ENCODE measurements at places on chromosomes 1 and 21.
A peak's percentile ranks its signal among the peaks of the same experiment; 100 is the strongest.

DNA sequence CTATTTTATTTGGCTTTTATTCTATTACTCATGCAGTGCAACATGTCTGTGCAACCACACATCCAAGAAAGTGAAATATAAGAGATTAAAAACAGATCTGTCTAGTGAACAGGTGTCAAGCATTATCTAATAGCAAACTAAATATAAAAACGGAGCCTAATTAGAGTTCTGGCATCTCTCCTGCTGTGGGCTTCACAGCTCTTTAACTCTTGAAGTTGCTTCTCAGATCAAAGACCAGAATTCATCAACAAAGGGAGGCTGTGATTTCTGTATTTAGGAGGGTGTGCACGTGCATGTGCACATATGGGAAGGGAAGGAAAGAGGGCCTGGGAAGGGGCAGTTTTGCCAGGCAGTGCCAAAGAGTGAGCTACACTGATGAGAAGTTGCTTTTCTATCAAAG is 81.0 kb downstream of the MIS18A start:
- no peak for DNase-seq

DNA sequence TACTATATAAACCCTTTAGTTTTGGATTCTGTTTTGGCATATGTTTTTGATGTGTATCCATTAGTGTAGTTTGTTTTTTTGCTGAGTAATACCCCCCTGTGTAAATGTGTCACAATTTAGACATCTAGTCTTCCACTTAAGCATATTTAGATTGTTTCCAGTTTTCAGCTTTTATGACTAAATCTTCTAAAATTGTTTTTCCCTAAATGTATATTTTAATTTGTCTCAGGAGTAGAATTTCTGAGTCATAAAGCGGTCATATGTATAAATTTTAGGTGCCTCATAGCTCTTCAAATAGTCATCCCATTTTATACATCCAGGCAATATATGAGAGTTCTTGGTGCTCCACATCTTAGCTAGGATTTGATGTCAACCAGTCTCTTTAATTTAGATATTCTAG is 1348.0 kb downstream of the MRPL39 start:
- no peak for DNase-seq

- DNase-seq, result peak; percentile 5
Observed at GRCh38 chr1:57424231-57425027, 569 bp upstream of the DAB1 start.

DNA sequence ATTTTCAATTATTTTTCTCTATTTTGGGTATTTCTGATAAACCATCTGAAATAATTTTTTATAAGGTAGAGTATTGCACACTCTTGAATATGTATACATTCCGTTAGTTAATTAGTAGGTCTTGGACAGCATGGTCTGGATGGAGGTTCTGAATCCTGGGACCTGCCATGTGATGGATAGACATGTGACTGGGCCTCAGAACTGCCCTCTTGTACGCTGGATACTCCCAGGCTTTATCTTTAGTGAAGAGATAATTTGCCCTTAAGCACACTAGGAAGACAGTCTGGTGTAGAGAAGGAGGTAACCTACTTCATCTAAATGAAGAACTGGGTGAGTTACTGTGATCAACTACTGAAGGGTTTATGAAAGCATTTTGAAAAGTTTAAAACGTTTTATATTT is 48.9 kb downstream of the CNIH3 start:
- DNase-seq, result no peak

DNA sequence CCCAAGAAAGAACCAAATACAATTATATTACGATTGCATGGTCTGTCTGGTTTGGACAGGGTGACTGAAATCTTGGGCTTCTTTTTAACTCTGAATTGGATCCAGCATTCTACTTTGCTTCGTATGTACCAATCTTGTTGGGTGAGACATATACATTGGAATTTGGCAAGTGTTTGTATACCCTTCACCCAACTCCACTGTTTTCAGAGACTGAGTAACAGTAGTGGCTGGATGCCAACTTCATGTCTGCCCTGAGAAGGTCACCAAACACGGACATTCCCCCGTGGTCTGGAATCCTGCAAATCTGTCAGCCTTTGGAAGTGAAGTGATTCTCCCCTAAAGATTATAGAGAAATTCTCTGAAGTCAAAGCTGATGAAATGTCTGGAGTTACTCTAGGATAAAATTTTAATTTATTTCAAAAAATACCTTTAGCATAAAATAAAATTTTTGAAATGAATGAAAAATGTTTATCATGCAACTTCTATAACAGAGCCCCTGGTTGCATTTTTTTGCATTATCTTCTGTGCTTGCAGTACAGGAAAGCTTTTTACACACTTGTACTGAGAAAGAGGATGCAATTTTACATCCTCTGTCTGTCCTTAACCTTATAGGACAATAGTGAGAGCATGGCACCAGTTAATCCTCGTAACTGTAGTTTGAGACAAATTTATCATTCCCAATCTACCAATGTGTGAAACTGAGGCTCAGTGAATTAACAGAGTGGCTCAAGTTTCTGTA is 201.8 kb downstream of the DISC1 start:
- no peak for DNase-seq

GRCh38 chr1:53678938-53679825 is 59.8 kb downstream of the GLIS1 start:
- no peak for DNase-seq

- no peak for DNase-seq
Observed at GRCh38 chr1:34977858-34978257, 7.3 kb downstream of the TMEM35B start.

DNA sequence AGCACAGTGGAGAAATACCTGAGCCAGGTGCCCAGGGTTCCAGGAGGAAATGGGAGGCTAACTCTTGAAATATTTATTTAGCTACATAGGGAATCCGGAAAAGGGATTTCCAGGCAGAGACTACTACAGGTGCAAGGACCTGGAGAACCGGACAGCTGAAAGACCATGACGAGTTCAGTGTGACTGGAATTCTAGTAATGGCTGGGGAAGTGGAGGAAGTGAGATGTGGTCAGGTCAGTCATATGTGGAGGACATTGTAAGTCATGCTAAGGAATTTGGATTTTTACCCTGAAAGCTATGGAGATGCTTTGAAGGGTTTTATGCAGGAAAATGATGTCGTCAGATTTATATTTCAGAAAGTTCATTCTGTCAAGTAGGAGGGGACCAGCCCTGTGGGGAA is 1.8 kb downstream of the CAP1 start:
- DNase-seq, result no peak

DNA sequence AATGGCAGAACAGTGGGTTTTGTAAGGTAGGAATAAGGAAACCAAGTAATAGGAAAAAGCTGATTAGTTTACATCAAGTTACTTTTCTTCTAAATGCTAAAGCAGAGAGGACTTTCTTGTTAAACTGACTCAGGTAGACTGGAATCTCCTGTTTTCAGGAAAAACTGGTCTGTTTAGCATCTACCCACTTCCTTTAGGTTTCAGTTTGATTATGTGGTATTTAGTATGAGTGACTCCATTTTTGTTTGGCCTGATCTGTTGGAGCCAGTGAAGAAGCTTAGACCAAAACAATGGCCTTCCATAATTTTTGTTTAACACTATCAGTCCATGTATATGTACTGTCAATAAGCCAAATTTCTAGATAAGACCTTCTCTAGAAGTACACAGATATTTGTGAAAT is 88.4 kb downstream of the EPB41 start:
- DNase-seq, result no peak

DNA sequence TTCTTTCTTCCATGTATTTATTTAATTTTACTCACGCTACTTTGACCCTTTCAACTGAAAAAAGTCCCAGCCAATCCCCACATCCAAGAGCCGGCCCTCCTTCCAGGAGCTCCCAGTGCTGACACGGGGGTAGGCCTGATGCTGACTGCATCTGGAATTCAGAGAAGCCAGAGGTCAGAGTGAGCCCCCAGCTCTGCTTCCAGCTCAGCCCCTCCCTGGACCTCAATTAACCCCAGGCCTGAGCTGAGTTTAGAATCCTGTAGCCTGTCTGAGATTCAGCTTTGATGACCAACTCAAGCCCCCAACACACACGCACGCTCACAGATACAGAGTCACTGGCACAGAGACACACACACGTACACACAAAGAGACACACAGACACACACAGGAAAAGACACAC is 247.9 kb downstream of the NPHP4 start:
- no peak for DNase-seq

DNA sequence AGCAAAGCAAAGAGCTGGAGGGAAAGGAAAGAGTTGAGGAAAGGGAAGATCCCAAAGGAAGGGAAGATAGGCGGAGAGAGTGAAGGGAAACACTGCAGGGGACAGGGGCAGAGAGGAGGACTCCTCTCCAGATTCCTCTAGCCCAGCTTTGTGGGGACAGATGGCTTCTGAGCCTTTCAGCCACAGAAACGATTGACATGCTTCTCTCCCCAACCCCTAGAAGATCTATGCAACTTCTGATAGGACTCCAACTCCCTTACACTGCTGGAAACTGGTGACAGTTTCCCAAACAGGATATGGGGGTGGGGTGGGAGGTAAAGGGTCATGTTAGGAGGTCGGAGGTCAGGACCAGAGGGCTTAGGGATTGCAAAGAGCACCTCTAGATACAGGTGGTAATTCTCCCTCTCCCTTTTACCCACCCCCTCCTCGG is 6.5 kb downstream of the MEX3A start:
- DNase-seq, result no peak

DNA sequence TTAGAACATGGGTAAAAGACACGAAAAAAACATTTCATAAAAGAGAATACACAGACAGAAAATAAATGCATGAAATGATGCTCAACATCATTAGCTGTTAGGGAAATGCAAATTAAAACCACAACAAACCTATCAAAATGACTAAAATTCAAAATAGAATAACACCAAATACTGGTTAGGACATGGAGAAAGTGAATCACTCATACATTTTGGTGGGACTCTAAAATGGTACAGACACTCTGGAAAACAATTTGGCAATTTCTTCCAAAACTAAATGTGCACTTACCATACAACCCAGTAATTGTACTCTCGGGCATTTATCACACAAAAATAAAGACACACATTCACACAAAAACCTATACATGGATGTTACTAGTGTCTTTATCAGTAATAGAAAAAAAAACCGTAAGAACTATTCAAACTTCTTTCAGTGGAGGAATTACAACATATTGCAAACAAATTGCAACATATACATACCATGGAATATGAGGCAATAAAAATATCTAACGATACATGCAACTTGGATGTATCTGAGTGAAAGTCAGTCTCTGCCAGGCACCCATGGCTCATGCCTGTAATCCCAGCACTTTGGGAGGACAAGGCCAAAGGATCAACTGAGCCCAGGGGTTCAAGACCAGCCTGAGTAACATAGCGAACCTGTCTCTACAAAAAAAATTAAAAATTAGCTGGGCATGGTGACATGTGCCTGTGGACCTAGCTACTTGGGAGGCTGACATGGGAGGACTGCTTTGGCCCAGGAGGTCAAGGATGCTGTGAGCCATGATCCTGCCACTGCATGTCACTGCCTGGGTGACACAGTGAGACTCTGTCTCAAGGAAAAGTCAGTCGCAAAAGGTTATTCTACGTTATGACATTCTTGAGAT is 19.6 kb downstream of the HSF2BP start:
- no peak for DNase-seq

- no peak for DNase-seq
Observed at GRCh38 chr1:114896795-114897194, 42.1 kb downstream of the SYCP1 start.

DNA sequence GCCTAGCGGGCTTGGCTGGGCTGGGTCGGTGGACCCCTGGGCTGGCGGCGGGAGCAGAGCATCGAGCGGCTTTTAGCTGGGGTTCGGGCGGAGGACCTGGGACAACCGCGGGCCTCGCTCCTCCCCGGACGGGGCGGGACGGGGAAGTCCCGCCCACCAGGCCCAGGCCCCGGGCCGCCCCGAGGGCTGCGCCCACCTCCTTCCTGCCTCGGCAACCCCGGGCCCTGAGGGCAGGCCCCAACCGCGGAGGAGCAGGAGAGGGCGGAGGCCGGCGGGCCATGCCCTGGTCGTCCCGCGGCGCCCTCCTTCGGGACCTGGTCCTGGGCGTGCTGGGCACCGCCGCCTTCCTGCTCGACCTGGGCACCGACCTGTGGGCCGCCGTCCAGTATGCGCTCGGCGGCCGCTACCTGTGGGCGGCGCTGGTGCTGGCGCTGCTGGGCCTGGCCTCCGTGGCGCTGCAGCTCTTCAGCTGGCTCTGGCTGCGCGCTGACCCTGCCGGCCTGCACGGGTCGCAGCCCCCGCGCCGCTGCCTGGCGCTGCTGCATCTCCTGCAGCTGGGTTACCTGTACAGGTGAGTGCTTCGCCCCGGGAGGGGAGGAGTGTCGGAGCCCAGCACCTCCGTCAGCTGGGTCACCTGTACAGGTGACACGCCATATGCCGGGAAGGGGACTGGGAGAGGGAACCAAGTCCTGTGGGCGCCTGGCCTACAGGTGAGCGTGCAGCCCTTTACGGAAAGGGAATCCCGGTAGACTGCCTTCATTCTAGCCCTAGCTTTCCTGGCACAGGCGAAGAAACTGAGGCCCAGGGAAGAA is at the start of gene XKR8:
Gene XKR8 (plus strand): TSS at position 182 of the 812 bp plus-strand sequence. CDS start 97 bp downstream, at position 279.
- peak; percentile 40 for DNase-seq

GRCh38 chr1:231663211-231663792 is 36.7 kb downstream of the DISC1 start:
- DNase-seq, result no peak

- DNase-seq, result peak; percentile 56
Observed at GRCh38 chr21:26842974-26843932, 2.0 kb downstream of the ADAMTS1 start.

- DNase-seq, result peak; percentile 20
Observed at GRCh38 chr1:6260961-6261614, at the start of gene GPR153. TSS of gene GPR153 (minus strand) at chr1:6261098. CDS start at chr1:6254905, 6,193 bp downstream.

- no peak for DNase-seq
Observed at GRCh38 chr1:57747818-57748217, 324.0 kb upstream of the DAB1 start.

GRCh38 chr21:42489991-42490390 is 6.0 kb downstream of the RSPH1 start:
- DNase-seq, result no peak

DNA sequence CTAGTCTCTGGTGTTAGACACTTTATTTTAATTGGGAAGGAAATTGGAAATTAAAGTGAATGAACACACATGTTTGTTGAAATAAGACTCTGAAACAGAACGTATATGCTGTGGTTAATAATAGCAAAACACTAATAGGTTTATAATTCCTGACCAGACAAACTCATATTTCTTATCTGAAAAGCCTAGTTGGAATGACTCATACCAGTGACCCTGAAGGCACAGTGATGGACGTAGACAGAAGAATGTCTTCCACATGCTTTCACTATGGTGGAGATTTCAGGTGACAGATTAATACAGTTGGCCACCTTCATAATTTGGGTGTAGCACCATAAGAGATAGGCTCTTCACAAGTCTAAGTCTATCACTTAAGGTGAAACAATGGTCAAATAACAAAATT is 83.0 kb upstream of the COL11A1 start:
- no peak for DNase-seq

- DNase-seq, result no peak
Observed at GRCh38 chr21:45873866-45874265, 107.7 kb upstream of the COL6A1 start.

- DNase-seq, result no peak
Observed at GRCh38 chr1:62384276-62385005, 52.4 kb upstream of the USP1 start.
